ENCODE measurements at places on chromosomes 1 and 21.

GRCh38 chr1:11893907-11894251 lies 32.3 kb downstream of the KIAA2013 start:
- DNase-seq = peak; percentile 66

DNA sequence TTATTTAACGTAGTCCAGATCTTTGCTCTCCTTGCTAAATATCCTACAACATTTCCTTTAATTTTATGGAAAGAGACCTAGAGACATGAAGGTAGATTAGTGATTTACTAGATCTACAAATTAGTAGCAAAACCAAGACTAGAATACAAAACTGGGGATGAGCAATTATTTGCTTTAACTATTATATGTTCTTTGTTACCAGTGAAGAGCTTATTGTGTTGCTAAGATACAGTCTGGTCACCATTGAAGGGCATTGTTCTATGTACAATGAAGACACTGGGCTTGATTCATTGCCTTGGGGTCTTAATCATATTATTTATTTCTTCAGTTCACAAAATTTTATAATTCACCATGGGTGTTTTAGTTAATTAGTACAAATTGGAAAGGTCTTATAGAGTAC lies 88.3 kb downstream of the S1PR1 start:
- DNase-seq = no peak

- peak; percentile 87 for DNase-seq
Observed at GRCh38 chr1:66271216-66271903, 262.6 kb upstream of the SGIP1 start.

DNA sequence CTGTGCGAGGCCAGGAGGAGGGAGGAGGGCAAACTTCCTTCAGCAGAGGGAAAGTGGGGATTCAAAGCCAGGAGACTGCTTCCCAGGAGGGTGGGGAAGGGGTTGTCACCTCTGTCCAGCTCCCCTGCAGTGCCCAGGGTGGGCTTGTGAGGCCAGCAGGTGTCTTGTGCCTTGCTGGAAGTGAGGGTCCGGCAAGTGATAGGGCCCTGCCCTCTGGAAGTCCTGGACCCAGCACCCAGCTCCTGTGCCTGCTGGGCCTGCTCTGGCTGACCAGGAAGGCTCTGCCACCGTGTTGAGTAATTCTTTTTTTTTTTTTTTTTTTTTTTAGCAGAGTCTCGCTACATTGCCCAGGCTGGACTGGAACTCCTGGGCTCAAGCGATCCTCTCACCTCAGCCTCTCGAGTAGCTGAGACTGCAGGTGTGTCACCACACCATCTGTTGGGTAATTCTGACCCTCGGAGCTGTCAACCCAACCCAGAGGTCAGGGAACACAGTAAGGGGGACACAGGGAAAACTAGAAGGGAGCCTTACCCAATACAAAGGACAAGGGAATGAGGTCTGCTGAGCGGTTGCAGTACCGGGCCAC lies 1.0 kb downstream of the BEST4 start:
- no peak for DNase-seq

- DNase-seq = no peak
Observed at GRCh38 chr1:24319312-24319863, at the start of gene GRHL3. Gene GRHL3, plus strand, starts transcription at chr1:24319357. Its CDS starts 195 bp downstream, at chr1:24319552.

DNA sequence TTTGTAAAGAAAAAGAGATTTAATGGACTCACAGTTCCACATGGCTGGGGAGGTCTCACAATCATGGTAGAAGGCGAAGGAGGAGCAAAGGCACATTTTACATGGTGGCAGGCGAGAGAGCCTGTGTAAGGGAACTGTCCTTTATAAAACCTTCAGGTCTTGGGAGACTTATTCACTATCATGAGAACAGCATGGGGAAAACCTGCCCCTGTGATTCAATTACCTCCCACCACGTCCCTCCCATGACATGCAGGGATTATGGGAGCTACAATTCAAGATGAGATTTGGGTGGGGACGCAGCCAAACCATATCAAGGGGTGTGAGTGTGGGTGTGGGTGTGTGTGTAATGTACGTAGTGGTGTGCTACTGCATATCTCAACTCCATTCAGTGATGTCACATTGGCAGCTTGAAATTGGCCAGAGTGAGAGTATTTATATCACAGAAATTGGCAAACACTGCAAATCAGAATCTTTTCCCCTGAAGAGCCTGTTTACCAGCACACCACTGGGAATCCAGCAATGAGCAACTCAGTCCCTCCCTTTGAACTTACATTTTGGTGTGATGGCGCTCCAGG lies 5.4 kb downstream of the ARHGEF10L start:
- DNase-seq = no peak

DNA sequence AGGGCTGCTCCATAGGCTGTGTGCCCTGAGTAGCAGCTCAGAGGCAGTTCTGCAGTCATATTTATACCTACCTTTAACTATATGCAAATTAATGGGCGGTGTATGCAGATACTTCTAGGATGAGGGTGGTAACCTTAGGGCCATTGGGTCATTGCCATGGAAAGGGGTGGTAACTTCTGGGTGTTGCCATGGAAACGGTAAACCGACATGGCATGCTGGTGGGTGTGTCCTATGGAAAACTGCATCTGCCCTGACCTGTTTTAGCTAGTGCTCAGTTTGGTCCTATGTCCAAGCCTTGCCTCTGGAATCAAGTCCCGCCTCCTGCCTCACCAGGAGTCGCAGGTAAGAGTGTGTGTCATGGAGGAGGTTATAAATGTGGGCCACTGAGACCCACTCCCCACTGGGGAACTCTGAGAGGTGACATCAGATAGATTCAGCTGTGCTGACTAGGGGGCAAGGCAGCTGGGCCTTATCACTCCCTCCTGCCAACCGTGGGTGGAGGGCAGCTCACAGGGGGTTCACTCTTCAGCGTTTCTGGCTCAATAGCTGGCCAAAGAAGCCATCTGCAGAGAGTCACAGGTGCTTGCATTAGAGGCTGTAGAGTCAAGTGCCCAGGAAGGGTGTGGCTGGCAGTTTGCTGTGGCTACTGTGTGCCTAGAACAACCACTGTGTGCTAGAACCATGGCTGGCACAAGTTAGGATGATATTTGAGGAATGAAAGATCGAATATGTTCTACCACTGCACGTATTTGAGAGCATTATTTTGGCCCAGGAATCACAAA lies 19.0 kb downstream of the BACE2 start:
- DNase-seq = no peak

- DNase-seq = peak; percentile 69
Observed at GRCh38 chr1:235417086-235417697, 50.0 kb downstream of the TBCE start.

DNA sequence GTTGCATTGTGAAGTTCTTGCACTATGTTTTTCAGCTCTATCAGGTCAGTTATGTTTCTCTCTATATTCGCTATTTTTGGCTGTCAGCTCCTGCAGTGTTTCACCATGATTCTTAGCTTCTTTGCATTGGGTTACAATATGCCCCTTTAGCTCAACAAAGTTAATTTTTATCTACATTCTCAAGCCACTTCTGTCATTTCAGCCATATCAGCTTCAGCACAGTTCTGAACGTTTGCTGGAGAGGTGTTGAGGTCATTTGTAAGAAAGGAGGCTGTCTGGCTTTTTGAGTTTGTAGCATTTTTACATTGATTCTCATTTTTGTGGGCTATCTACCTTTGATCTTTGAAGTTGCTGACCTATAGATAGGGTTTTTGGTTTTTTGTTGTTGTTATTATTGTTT lies 573.2 kb upstream of the RGS18 start:
- no peak for DNase-seq

DNA sequence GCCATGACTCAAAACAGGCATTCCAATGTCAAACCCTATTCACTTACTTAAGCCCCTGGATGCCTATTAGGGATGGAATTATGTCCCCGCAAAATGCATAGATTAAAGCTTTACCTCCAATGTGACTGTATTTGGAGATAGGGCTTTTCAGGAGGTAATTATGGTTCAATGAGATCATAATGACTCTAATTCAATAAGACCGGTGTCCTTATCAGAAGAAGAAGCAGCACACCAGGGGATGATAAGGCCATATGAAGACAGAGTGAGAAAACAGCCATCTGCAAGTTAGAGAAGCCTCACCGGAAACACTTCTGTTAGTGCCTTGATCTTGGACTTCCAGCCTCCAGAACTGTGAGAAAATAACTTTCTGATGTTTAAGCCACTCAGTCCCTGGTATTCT lies 1131.8 kb upstream of the TMPRSS15 start:
- no peak for DNase-seq

Data from NCI-H446 (cell line).